Cerebellar nuclear complex (tissue), 1 donor: ENCODE measurements at places on chromosomes 1 and 21.

- no peak for DNase-seq
These were observed 17.8 kb upstream of the SSX2IP start for GRCh38 chr1:84708031-84708430.

DNA sequence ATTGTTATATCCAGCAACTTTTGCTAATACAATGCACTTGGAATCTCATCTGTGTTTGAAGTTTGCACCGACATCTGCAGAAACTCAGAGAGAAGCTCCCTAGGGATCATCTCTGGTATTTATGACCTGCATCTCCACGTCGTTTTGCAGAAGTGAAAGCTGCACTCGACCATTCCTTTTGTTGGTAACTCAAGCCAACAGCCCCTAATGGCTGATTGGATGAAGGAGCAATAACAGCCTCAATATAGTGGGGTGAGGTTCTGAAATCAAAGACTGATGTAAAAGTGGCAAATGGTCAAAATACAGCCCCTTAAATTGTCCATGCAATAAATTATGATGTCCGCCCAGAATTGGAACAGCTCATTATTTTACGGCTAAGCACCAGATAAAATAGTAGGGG lies 344.2 kb upstream of the KAZN start:
- DNase-seq: no peak

- no peak for DNase-seq
These were observed 274.8 kb upstream of the RUNX1 start for GRCh38 chr21:35323947-35324346.

GRCh38 chr1:89812992-89813391 lies 7.8 kb upstream of the LRRC8D start:
- DNase-seq: no peak

- DNase-seq: no peak
These were observed 411.3 kb downstream of the DISC1 start for GRCh38 chr1:232037774-232038388.

GRCh38 chr1:22976461-22977243 lies 4.0 kb upstream of the LACTBL1 start:
- DNase-seq: no peak

DNA sequence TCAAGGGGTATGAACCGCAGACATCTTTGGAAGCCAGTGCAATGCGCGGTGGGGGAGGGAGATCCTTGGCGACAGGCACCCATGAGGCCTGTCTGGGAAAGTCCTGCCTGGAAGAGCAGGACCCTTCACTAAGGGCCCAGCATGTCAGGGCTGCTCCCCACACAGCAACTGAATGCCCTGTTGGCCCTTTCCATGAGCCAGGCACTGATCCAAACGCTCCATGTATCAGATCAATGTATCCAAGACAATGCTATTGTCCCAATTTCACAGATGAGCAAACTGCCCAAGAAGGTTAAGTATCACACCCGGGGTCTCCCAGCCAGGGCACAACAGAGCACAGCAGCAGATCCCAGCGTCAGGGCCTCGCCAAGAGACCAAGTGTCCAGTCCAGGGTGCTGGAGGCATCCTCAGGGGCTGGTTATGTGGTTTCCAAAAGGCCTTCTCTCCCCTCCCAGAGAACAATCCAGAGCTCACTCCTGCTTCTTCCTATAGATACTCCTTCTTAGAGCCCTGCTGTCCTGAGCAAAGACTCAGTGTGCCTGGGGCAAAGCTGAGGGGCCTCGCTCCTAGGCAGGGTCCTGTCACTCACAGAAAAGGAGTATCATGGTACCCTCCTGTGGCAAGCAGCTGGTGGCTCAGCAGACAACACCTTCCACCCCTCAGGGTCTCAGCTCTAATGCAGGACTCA lies 328.0 kb downstream of the NPHP4 start:
- DNase-seq: no peak

- no peak for DNase-seq
These were observed 75.0 kb upstream of the EXO1 start for GRCh38 chr1:241772932-241773500.

- DNase-seq: no peak
These were observed 31.3 kb downstream of the KIRREL1 start for GRCh38 chr1:158024737-158025136.

DNA sequence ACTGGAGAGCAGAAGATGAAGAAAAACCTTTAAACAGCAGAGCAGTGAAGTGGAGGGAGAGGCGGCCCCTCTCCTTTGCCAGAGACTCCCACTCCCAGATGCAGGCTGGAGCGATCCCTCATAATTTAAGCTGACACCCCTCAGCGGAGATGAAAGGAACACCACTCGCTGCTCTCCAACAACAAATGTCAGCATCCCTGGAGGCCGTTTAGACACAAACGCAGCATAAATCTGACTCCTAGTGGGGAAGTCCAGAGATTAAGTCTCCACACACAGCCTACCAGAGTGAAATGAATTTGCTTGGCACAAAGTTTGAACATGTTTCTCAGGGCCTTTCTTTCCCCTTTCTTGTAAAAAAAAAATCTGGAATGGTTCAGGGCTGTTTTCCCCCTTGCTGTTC lies 137.8 kb downstream of the LMX1A start:
- no peak for DNase-seq
